NCI-H460 (cell line): ENCODE measurements at places on chromosomes 16 and 17. TPM values are rescaled to one million over a fixed set of nuclear protein-coding genes. Genes with fewer than 3 reads are reported as not detected.

KIF2B gene
- not detected in 2 replicates for total RNA-seq

- no peak for DNase-seq
Measured at GRCh38 chr16:84040823-84041820, 1.5 kb downstream of the SLC38A8 start.

GRCh38 chr16:9404811-9405210 lies 313.4 kb downstream of the HAPSTR1 start:
- no peak for DNase-seq

DNA sequence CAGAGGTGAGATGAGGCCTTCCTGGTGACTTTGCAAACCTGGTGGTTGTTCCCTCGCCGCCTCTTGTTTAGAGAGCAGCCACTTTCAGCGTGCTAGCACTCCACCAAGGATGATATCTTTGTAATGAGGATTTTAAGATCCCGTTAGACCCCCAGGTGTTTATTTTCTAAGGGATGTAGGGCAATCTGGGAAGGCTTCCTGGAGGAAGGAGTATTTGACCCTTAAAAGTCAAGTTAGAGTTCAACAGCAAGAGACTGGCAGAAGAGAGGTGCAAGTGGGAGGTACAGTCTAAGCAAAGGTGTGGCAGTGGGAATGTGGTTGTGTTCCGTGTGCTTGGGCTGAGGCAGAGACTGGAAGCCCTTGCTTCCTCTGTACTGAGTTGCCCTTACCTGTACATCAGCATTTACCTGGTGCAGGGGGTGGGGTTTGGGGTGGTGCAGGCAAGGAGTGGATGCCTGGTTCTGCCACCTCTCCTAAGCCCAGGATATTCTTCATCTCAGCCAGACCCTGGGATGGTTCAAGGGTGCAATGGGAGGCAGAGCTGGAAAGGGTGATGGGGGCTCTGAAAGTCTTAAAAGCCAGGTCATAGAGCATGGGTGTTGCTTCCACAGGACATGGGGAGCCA lies 83.6 kb downstream of the SDR42E1 start:
- no peak for DNase-seq

YPEL2 gene
- total RNA-seq = 0.09 and 0.15 TPM in 2 replicates

GRCh38 chr16:89170346-89171215 lies 967 bp upstream of the CDH15 start:
- DNase-seq = no peak

DNA sequence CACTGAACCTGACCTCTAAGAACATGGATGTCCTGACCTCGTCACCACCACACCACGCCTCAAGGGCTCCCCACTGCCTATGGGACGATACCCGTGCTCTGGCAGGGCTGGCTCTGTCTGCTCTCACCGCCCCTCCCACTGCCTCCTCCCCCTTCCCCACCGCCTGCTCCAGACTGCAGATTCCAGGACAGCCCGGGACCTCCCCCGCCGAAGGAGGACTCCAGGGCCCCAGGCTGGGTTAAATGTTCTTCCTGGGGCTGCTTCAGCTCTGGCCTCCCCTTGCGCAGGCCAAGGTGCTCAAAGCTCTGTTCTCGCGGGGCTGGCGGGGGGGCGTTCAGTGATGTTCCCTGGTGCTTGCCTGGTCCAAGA lies 3.1 kb downstream of the NPW start:
- DNase-seq = no peak

DNA sequence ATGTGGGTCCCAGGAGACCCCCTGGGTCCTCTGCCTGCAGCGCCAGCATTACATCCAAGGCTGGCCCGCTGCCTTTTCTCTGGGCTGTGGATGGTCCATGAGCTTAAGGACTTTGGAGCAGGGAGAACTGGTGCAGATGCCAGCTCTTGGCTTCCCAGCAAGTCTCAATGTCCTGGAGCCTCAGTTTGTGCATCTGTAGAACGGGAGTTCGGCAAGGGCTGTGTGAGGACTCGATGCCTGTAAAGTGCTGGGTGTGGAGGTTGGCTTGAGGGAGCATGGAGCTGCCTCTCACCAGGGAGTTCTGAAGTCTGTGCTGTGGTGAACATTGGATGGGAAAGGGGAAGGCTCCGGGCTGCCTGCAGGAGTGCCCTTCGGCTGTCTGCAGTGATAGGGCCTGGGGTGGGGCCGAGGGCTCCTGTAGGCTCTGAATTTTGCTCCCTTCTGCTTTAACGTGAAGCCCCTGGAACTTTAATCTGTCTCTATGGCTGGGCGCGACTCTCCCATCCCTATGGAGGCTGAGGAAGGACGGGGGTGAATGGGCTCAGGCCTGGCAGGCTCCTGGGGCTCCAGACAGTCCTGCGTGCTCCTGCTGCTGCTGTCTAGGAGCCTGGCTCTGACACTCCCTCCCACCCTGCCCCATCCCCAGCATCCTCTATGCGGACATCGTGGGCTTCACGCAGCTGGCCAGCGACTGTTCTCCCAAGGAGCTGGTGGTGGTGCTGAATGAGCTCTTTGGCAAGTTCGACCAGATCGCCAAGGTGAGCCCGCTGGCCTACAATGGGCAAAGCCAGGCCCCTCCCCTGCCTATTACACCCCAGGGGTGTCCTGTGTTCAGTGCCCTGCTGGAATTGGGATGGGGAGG lies 27.9 kb downstream of the ADCY7 start:
- DNase-seq = no peak

FBXL16 gene
- 1.7 and 2.0 TPM in 2 replicates for total RNA-seq

- no peak for DNase-seq
Measured at GRCh38 chr16:82149536-82149935, 20.5 kb downstream of the MPHOSPH6 start.

DNA sequence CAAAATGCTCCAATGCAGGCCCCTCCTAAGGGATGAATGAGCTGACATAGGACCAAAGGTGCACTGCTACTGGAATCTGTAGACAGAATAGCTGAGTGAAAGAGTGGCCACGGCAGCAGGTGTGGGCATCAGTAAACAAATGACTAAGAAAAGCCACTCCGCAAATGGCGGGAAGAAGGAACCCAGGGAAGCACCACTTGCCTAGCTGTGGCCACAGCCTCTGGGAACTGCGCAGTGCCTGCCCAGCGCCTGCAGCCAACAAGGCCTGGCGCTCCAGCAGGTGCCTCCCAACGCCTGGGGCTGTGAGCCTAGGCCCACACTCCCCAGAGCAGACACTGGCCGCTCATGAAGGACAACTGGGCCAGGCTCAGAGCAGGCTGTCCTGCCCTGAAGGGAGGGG lies 11.8 kb downstream of the PEMT start:
- DNase-seq = no peak
